COR-L47 (cell line): ENCODE measurements at places on chromosomes 16 and 17.

- DNase-seq = no peak
Observed at GRCh38 chr17:36791942-36792475, 145.3 kb upstream of the LHX1 start.

DNA sequence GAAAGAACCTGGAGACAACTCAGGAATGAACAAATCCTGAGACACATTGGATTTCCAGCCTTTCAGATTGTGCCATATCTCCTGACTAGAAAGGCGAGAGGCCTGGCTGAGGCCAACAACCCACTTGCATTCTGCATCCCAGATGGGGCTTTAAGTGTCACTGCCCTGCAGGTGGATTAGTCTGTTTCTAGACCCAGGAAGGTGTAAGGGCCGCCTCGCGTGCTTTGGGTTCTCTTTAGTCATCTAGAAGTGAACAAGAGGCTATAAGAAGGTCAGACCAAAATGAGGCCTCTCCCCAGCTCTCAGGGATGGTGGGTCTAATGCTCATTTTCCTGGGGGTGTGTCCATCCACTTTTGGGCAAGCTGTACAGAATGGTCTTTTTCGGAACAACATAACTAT, 4.9 kb downstream of the SAP30BP start:
- DNase-seq = no peak

GRCh38 chr16:79276501-79276900, 324.0 kb downstream of the MAF start:
- DNase-seq = no peak

- peak; percentile 86 for DNase-seq
Observed at GRCh38 chr16:361872-362701, 8.3 kb downstream of the MRPL28 start.

- no peak for DNase-seq
Observed at GRCh38 chr16:1403733-1404132, 10.8 kb downstream of the UNKL start.

GRCh38 chr17:71634376-71634775, 486.4 kb upstream of the SOX9 start:
- no peak for DNase-seq

GRCh38 chr16:68737730-68738629, 888 bp downstream of the CDH1 start:
- DNase-seq = no peak

DNA sequence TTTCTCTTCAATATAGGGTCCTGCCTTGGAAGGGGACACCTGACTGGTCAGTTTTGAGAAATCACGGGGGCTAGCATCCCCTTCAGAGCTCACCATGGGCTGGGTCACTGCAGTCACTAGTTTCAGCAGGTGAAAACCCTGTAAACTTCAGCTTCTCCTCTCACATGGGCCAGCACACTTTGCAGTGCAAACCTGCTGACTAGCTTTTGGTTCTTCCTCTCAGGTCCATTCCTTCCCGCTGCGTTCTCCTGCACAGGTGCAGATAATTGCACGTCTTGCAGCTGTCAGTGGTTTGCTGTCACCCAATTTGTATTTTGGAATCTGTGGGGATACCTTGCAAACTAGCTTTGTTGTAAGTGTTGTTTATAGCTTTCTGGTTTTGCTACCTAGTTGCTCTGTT, 95.1 kb downstream of the LYRM1 start:
- no peak for DNase-seq

GRCh38 chr16:50950955-50951354, 200.1 kb downstream of the SALL1 start:
- no peak for DNase-seq

GRCh38 chr16:27920391-27920891, 143.1 kb downstream of the GSG1L start:
- peak; percentile 66 for DNase-seq

DNA sequence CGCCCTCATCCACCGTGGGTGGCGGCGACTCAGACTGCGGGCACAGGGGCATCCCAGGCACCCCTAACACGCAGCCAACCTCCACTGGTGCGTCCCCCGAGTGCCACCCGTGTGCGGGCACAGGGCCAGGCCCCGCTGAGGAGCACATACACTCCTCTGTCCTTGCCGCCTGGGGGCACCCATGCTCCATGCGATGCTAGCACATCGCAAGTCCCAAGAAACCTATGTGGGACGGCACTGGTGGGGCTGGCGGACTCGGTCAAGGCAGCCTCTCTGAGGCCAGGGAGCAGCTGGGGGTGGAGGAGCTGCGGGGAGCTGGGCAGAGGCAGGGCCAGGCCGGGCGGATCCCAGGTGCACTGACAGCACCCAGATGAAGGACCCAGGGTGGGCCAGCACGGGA, 4.0 kb downstream of the ZNF598 start:
- no peak for DNase-seq

DNA sequence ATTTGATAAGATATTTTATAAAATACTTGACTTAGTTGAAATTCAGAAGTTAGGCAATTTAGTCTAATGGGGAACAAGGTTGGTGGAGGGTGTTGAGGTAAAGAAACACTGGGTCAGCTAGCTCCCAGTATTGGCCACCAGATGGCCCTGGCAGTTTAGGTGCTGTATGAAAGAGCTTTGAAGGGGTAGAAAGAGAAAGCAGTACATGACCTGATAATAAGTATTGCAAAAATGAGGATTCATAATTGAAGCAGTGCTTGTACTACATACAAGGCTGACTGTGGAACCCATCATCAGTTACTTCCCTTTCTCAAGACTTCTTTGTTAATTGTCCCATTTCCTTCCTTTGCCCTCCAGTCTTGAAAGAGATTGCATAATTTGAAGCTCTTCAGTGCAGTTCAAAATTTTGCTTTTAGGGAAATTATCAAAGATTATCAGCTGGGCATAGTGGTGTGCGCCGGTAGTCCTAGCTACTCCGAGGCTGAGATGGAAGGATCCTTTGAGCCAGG, 29.4 kb downstream of the TANC2 start:
- DNase-seq = peak; percentile 51

DNA sequence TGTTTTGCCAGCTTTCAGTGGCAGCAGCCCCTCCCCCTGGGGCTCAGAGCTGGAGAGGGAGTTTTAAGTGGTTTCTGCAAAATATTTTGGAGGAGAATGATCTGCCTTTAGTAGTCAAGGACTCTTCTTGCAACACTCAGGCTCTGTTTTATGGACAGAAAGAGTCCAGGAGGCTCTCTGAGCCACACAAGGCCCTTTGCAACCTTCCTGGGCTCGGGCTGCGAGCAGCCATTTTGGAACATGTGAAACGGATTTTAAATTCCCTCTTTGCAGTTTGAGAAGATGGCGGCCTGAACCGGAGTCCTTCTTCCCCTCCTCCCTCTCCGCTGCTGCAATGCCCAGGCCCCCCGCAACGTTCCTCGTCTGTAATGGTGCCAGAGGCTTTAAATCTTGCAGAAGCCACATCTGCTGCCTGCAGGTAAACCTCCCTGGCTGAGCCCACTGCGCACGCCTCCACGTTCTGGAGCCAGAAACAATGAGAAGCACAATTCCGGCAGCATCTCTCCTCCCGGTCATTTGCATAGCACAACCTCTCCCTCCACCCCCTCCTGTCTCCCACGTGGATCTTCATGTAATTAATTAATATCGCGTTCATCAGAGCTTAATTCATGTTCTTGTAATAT, 386.1 kb downstream of the SEC14L1 start:
- DNase-seq = no peak

GRCh38 chr17:10756185-10756584, 26.4 kb upstream of the TMEM220 start:
- no peak for DNase-seq

- peak; percentile 63 for DNase-seq
Observed at GRCh38 chr16:81623365-81624102, 155.6 kb upstream of the PLCG2 start.

DNA sequence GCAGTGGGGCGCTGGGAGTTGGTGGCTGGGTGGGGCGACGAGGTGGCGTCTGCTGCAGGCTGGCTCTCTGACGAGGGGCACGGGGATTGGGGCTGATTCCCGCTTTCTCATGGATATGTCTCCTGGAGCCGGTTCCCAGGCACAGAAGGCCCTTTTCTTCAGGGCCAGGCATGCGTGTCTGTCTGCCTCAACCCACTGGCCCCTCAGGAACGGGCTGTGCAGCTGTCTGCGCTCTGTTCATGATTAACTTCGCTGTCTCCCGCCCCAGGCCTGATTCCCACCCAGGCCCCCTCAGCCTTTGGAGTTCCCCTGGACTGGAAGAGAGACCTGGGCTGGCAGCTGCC, 53.1 kb downstream of the RAP1GAP2 start:
- DNase-seq = no peak

GRCh38 chr16:19810817-19811731, 73.6 kb downstream of the GPRC5B start:
- no peak for DNase-seq

DNA sequence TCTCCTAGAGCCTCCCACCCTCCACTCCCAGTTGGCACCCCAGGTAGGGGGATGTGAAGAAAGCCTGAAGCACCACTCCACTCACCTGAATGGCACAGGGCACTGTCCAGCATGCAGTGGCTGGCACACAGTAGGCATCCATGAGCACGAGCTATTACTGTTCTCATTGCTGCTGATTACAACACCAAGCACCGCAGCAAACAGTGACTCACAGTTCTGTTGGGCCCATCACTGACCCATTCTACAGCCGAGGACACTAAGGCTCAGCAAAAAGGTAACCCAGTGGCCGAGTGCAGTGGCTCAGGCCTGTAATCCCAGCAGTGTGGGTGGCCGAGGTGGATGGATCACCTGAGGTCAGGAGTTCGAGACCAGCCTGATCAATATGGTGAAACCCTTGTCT, 2.7 kb downstream of the ZSCAN10 start:
- no peak for DNase-seq

DNA sequence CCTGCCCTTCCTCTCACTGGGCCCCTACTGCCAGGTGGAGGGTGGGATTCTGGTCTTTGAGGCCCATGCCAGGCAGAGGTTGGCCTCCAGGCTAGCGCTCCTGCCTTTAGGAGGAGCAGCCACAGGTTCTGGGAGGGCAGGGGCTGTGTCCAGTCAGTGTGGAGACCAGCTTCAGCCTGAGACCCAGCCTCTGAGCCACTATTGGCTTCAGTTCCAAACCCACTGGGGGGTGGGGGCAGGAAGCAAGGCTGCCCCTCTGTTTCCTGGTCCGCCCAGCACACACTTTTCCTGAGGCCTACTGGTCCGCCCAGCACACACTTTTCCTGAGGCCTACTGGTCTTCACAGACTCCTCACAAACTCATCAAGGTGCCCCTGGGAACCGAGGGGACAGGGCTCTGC, 16.4 kb downstream of the SLC5A10 start:
- no peak for DNase-seq

- no peak for DNase-seq
Observed at GRCh38 chr16:12356632-12357340, 380.3 kb downstream of the SNX29 start.

DNA sequence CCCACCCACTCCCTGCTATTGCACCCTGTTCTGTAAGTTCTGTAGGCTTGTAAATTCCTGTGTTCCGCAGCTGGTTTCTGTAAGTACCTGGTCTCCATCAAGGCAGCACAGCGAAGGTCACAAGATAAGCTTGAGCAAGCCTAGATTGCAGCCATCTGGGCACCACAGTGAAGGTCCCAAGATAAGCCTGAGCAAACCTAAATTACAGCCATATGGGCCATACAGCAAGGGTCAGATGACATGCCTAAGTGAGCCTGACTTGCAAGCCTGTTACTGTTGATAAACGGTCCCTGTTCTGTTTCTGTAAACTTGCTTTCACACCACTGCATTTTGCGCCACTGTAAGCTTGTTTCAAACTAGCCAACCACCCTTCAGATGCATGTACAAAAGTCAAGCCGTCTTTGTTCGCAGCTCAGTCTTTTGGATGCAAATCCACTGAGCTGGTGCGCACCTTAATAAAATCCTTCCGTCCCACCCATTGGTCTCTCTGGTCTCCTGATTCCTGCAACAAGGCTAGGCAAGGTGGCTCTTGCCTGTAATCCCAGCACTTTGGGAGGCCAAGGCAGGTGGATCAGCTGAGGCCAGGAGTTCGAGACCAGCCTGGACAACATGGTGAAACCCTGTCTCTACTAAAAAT, 42.6 kb upstream of the ATF7IP2 start:
- no peak for DNase-seq

GRCh38 chr17:17057057-17057551, 14.8 kb downstream of the MPRIP start:
- DNase-seq = no peak

GRCh38 chr16:80489173-80489572, 51.6 kb upstream of the DYNLRB2 start:
- DNase-seq = no peak

DNA sequence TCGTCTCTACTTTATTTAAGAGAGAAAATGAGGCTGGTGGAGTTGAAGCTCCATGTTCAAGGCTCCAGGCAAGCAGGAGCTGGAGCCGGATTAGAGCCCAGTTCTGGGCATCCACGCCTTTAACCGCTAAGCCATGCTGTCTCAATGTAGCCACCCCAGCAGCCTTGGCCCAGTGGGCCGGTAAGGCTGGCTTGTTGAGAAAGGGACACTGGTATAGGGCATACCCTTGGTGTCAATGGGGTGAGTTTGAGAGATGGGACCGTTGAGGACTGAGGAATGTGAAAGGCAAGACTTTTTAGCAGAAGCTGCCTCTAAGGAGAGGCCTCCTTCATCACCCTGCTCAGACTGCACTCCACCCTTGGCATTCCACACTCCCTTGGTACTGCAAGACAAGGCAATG, 147.4 kb downstream of the CYLD start:
- DNase-seq = no peak

DNA sequence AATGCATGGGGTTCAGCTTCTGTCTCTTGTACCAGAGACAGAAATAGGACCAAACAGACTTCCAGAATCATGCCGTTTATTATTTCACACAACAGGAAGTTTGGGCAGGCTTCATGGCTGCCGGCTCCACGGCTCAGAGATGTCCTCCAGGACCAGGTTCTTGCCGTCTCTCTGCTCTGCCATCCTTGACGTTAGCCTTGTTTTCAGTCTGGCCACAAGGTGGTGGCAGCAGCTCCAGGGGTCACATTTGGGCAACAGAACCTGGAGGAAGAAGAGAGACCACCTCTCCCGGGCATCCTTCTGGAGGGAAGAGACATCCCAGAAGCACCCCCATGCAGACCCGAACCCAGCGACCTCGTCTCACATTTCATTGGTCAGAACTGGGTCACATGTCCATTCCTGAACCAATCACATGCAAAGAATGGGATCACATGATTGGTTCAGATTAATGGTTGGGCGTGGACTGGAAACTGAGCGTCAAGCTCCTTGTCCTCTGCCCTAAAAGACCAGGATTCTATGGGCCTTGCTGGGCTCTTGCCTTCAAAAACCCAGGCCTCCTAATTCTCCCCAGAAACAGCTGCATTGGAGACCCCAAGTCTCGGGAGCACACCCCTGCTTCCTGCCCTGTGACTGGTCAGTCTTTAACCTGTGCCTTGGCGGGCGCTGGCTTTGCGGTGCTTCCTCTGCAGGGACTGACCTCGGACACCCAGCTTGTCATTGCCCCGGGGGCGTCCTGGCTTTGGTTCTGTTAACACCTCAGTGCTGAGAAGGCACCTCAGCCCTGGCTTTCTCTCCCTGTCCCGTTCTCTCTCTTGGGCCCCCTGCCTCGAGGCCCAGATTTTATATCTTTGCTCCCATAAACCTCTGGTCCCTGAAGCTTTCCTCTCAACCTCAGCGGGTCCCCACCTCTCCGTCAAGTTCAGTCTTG, 63.3 kb downstream of the IRF8 start:
- DNase-seq = no peak
